ENCODE measurements at places on chromosomes 6 and 20.
A peak's percentile ranks its signal among the peaks of the same experiment; 100 is the strongest.

DNA sequence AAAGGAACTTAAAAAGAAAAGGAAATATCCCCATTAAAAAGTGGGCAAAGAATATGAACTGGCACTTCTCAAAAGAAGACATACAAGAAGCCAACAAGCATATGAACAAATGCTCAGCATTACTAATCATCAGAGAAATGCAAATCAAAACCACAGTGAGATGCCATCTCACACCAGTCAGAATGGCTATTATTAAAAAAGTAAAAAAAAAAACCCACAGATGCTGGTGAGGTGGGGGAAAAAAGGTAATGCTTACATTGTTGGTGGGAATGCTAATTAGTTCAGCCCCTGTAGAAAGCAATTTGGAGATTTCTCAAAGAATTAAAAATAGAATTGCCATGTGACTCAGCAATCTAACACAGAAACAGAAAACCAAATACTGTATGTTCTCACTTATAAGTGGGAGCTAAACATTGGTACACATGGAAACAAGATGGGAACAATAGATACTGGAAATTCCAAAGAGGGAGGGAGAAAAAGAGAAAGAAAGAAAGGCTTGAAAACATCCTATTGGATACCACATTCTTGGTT, 437.1 kb downstream of the GRIK2 start:
- DNase-seq, result peak; percentile 80

GRCh38 chr20:32535953-32536823, 48.9 kb downstream of the NOL4L start:
- no peak for DNase-seq

DNA sequence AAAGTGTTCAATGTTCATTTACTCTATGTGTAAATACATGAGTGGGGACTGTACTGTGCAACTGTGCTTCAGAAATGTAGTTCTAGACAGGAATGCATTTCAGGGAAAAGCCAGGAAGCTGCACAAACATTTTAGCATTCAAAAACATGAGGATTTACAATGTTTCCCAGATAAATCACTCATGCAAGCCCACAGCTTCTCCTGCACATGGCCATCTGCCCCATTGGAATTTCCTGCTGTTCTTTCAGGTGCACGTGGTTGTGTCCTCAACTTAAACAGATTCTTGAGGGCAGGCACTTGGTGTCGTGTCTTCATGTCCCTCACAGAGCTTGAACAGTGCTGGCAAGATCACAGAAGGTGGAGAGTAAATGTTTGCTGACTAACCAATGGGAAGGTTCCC, 101.5 kb downstream of the UNC5CL start:
- no peak for DNase-seq

- DNase-seq, result peak; percentile 80
These were observed 67.7 kb downstream of the PHACTR2 start for GRCh38 chr6:143745166-143746133.

Measured in astrocyte of the cerebellum (primary cell).